ENCODE measurements at places on chromosomes 4 and X. TPM values are rescaled to one million over a fixed set of nuclear protein-coding genes. Genes with fewer than 3 reads are reported as not detected.

The SFRP2 gene
- total RNA-seq, result 0.03 TPM

The CXorf49 gene
- not detected for total RNA-seq

The RHOXF2B gene
- not detected for total RNA-seq

The TNIP3 gene
- 0.19 TPM for total RNA-seq

The SSX2B gene
- total RNA-seq, result not detected

The CAPN6 gene
- total RNA-seq, result not detected

The RENBP gene
- total RNA-seq, result 0.13 TPM

The TACC3 gene
- total RNA-seq, result 87.9 TPM

The P2RY4 gene
- total RNA-seq, result not detected

The RS1 gene
- not detected for total RNA-seq

The EXOSC9 gene
- 23.8 TPM for total RNA-seq

The RTL3 gene
- 0.15 TPM for total RNA-seq

The HGFAC gene
- 0.14 TPM for total RNA-seq

The MFAP3L gene
- 4.8 TPM for total RNA-seq

The IGBP1 gene
- total RNA-seq, result 66.1 TPM

The AMTN gene
- 0.15 TPM for total RNA-seq

The SHOX gene
- 0.02 TPM for total RNA-seq

The NOX1 gene
- not detected for total RNA-seq

Measured in A549 treated with AZD2906 at 1 μM for 4 hours (cell line).